Femur (tissue), 1 donor: ENCODE measurements at places on chromosomes 2 and 18.

- DNase-seq, result no peak
Measured at GRCh38 chr2:10305715-10306114, 3.0 kb downstream of the HPCAL1 start.

DNA sequence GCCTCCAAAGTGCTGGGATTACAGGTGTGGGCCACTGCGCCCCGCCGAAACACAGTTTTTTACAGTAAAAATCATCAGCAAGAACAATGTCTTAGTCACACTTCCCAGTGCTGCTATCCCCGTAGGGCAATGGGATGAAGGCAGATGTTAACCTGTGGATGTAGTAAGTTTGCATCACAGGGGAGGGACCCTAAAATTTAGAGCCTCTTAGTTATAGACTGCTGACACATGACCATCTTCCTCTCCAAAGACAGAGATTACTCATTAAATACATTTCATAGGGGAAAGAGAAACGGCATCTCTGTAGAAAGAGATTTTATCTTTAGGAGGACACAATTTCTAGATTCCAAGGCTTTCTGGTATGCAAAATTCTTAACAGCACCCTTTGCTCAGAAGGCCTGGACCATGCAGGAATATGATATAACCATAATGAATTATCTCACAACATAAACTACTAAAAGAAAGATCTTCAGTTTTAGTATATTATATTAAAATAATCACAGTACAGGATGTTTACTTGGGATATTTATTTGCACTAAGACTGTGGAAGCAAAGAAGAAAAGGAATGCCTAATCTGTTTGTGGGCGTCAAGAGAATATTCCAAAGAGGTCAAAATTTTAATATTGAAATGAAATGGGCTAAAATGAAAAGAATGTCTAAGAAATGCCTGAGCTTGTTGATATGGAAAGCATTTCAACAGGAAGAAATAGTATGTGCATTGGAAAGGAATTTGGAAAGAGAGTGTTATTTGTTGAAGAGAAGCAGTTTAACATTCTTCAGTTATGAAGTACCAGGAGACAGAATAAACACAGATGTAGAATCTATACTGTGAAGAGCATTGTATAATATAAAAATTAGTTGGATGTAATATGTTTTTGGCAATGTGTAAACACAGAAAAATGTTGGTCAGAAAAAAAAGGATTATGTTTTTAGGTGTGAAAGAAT lies 1228.3 kb upstream of the CHAC2 start:
- DNase-seq, result no peak

- DNase-seq, result no peak
Measured at GRCh38 chr2:33384599-33384961, 91.9 kb upstream of the RASGRP3 start.

DNA sequence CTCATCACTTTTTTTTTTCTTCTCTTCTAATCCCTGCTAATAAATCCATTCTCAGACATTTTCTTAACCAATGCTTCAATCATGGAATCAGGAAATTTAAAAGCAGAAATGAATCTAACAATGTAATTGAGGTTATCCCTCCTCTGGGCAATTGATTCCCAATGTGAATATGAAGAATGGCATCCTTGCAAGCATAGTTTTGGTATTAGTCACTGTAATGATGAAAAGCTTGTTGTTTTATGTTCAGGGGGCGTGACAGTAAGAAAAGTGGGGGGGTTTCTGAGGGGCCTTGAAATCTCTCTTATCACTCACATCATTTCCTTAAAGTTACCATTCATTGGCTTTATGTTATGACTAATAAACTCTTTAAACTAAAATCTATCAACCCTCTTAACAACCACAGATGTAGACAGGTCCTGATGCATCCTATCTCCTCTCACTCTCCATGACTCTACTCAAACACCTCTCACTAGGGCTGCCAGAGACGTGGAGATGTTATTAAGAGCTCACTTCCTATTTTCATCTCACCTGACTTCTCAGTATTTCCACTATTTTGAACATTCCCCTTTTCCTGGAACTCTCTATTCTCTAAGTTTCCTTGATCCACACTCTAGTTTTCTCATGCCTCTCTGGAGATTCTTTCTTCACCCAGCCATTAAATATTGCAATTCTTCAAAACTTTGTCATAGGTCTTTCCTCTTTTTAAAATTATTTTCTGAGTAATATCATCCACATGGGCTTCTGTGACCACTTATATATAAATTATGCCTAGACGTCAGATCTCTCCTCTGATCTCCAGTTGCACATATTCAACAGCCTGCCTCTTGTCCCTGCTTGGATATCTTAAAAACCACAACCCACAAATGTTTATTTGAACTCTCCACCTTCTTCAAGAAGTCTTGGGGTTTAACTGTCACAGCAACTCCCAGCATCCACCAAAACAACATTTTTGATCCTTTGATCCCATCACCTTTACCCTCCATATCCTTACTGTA lies 332.9 kb downstream of the CDH2 start:
- DNase-seq, result no peak

DNA sequence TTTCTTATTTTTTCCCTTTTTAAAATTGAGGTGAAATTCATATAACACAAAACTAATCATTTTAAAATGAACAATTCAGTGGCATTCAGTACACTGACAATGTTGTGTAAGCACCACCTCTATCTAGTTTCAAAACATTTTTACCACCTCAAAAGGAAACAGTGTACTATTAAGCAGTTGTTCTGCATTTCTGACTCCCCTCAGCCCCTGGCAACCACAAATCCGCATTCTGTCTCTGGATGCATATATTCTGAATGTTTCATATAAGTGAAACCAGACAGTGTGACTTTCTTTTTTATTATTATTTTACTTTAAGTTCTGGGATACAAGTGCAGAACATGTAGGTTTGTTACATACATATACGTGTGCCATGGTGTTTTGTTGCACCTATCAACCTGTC lies 19.2 kb upstream of the TANK start:
- DNase-seq, result no peak

- DNase-seq, result no peak
Measured at GRCh38 chr18:77022116-77022515, 110.5 kb downstream of the MBP start.

GRCh38 chr18:59706499-59706898 lies 9.3 kb upstream of the CCBE1 start:
- DNase-seq, result no peak

GRCh38 chr2:10221976-10222870 lies 80.5 kb upstream of the HPCAL1 start:
- no peak for DNase-seq

DNA sequence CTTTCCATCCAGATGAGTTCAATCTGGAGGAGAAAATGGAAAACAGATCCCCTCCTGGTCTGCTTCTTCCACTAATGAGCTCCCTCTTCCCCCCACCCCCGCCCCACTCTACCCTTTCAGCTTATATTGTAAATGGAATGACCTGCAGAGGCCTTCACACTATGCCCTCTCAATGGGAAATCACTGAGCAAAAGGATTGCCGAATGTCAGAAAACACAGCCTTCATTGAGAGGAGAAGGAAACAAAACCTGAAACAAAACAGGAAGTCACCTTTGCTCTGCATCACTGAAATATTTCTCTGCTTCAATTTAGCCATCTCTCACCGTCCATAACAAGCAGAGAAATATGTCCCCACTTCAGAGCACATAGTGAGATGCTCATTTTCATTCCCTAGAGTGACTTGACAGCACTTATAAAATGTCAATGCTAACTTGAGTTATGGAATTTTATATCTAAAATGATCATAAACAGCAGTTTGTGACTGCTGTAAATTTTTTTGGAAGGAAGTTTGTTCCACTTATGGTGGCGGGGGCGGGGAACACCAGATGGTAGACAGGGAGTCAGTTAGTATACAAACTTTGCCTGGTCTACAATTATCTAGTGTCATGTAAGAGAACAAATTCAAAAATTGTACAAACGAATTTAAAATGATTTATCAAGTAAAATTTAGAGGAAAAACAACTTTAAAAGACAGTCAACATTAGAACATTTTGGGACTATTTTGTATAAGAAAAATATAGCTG lies 1.8 kb upstream of the FRZB start:
- no peak for DNase-seq

- DNase-seq, result no peak
Measured at GRCh38 chr18:54209471-54210180, 14.8 kb downstream of the MBD2 start.

DNA sequence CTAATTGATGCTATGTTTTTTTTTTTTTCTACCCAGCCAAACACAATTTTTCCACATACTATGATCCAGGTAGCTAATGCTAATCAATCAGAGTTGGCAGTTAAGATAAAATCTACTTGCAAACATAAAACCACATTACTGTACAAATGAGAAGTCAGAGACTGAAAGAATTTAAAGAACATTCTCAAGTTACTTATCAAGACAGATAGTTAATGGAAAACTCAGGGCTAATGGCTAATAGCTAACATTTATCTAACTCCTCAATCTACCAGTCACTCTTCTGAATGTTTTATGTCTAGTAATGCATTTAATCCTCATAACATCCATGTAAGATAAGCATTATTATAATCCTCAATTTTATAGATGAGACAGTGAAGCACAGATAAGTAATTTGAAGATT lies 537.6 kb upstream of the SETBP1 start:
- DNase-seq, result no peak

- no peak for DNase-seq
Measured at GRCh38 chr2:41859615-41860514, 188.0 kb upstream of the PKDCC start.

DNA sequence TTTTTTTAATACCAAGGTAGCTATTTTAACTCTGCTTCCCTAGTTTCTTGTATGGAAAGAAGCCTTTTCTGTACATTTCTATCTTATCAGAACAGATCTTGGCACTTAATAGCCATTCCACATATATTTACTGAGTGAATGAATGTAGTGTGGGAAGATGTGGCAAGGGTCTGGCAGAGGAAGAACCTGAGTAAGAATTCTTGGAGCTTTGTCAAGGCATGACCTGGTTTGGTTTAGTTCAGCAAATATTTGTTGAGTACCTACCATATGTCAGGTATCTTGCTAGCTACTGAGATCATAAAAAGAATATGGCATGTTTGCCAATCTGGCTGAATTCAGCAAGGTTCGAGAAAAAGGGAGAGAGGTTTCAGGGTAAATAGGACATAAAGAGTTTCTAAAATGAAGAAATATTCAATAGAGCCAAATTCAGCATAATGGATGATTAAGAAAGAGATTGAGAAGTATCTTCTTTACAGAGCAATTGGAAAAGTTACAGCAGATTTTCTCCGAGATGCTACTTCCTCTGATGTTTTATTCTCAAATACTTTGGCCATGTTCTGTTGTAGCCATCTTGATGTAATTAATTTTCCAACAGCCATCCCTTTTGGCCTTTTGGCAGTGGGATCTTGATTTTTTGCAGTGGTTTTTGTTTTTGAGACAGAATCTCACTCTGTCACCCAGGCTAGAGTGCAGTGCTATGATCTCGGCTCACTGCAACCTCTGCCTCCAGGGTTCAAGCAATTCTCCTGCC lies 21.7 kb upstream of the MEP1B start:
- DNase-seq, result no peak
